Stimulated activated CD4-positive, alpha-beta T cell treated with anti-CD3 and anti-CD28 coated beads, Interleukin-1b, Interleukin-23, amount 100 ng/mL, for 4 hours (primary cell): ENCODE measurements at places on chromosomes 11 and 22.

- DNase-seq, result peak; percentile 85
Observed at GRCh38 chr11:71787098-71787823, 45.7 kb upstream of the DEFB108B start.

- no peak for DNase-seq
Observed at GRCh38 chr11:1854132-1854948, 1.5 kb downstream of the LSP1 start.

- DNase-seq, result no peak
Observed at GRCh38 chr11:97461044-97461880, 1071.4 kb downstream of the JRKL start.

GRCh38 chr11:70696076-70696475 is 297.7 kb downstream of the CTTN start:
- no peak for DNase-seq

DNA sequence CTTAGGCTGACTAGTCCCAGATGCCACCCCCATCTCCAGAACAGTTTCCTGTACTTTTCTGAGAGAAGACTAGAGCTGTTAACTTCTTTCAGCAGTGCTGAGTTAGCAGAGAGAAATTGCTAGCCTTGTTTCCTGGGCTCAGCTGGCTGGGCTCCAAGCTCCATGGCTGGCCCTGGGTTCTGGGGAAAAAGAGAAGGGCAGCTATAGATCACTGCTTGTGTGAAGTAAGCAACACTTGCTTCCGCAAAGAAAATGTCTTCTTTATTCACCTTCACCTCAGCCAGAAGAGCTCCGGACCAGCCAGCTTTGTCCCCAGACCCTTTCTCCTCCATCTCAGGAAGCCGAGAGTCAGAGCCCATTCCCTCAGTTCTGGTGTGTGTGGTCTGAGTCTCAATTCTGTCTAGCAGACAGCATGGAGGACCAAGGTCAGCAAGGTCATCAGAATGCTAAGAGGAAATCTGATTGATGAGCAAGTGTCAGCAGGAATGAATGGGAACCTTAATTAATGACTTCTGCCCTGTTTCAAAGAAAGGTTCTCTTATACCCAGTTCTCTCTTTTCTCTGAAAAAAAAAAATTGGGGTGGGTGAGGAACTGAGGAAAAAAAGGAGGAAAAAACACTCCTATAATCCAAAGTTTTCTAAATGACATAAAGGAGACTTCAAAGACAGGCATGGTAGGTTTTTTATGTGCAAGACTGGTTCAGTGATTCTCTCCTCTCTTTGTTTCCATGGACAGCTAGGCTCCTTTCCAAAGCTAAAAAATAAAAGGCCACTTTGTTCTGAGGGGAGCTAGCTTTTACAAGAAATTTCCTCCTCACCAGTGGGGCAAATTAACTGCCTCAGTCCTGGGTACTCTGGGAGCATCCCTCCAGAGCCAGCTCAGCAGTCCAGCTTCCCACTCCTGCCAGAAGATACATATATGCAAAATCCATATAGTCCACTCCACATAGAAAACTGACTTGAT is 63.6 kb upstream of the FAM181B start:
- DNase-seq, result no peak

- no peak for DNase-seq
Observed at GRCh38 chr11:11057472-11057854, 199.6 kb upstream of the ZBED5 start.

- no peak for DNase-seq
Observed at GRCh38 chr11:49952091-49952490, at the start of gene OR4C13. TSS of gene OR4C13 (plus strand) at chr11:49952391. CDS start at chr11:49952423, 32 bp downstream.

DNA sequence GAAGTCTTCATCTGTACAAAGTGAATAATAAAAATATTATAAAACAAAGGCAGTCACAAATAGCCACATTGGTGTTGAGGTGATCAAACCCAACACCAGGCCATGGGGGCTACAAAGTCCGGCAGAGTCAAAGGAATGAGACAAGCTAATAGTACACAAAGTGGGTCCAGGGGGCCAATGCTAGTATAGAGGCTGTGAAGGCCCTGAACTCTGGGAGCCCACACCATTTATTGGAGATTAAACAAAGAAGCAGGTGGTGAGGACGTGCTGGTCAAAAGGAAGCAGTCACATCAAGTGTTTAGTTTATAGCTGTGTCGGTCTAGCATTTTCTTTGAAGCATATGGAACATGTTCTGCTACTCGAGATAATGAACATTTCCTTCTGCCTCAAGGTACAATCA is 58.6 kb upstream of the CCT8L2 start:
- no peak for DNase-seq

- DNase-seq, result no peak
Observed at GRCh38 chr22:19599004-19599403, 74.8 kb upstream of the CLDN5 start.

DNA sequence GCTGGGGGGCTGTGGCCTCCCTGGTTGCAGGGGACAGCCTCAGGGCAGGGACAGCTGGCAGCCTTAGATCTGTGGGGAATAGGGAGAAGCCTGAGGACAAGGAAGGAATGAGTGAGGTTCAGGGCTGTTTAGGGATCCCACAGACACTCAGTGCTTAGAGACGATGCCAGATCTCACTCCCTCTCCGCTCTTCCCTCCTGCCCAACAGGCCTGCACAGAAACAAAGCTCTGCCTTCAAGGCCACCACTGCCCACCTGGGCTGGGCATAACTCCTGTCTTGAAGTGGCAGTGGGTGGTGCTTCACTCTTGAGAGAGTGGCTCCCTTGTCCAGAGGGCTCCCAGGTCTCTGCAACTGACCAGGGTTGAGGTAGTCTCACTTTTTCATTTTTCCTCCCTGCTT is 13.1 kb upstream of the CENATAC start:
- DNase-seq, result no peak

GRCh38 chr22:24165673-24166072 is 15.6 kb upstream of the SUSD2 start:
- no peak for DNase-seq

GRCh38 chr22:43994006-43994405 is 30.1 kb upstream of the PARVB start:
- DNase-seq, result no peak

- DNase-seq, result no peak
Observed at GRCh38 chr11:72908032-72908676, 93.9 kb downstream of the ATG16L2 start.

DNA sequence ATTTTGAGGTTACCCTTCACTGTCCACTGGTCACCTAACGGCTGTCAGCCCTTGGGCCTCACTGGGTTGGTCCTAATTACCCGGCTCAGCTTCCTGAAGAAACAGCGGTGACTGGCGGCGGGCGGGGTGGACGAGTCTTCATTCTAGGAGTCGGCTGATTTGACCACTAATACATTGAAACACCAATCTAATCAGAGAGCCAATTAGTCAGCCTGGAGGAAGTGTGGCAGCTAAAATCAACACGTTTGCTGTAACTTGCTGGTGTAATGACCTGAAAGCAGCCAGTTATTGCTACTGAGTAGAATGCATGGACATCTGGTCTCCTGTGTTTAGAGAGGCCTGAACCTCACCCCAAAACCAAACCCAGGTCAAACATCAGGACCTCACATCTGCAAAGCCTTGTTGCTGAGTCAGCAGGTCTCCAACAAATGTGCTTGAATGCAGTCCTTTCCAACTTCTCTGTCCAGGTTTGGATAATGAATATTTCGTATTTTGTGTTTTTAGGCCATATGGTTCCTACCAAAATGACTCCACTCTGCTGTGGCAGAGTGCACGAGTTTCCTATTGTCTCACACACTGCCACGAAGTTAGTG is 496.4 kb downstream of the BRD1 start:
- no peak for DNase-seq

- DNase-seq, result peak; percentile 54
Observed at GRCh38 chr11:64146036-64146955, 19.6 kb downstream of the MACROD1 start.

GRCh38 chr11:133243832-133244231 is 288.5 kb downstream of the OPCML start:
- no peak for DNase-seq

DNA sequence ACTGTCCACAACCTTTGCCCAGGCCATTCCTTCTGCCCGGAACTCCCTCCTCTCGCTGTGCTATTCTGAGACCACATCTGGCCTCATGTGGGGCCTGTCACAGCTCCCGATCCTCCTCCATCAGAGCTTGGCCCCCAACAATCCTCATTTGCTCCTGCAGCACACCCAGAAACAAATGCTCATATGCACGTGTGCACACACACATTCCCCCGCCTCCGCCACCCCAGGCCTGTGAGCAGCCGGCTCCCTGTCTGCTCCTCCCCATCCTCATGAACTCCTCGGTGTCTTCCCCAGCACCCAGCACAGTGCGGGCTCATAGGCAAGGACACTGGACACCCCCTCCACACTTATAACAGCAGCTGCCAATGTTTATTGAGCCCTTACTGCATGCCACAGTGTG is 29.7 kb upstream of the PICK1 start:
- no peak for DNase-seq

- no peak for DNase-seq
Observed at GRCh38 chr11:66631883-66632282, 6.6 kb upstream of the RBM4 start.

DNA sequence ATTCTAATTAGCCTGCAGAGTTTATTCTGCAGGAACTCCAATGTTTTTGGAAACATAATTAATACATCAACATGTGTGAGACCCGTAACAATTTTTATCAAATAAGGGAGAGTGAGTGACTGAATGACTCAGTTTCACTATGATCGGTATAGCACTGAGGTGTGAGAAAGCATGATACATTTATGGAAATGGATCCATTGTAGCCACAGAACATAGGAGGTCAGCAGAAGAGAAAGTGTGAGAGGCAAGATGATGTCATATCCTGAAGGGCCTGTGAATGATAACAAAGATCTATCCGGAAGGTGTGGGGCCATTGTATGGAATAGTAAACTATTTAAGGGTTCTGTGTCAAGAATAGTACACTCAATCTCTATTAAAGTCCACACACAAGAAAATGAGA is 1406.1 kb upstream of the TENM4 start:
- DNase-seq, result no peak

GRCh38 chr22:32827049-32827602 is 25.6 kb downstream of the TIMP3 start:
- no peak for DNase-seq
